Central memory CD8-positive, alpha-beta T cell (primary cell): ENCODE measurements at places on chromosomes 2 and 18.

- no peak for DNase-seq
These were observed 233.7 kb upstream of the SPOPL start for GRCh38 chr2:138267902-138268254.

- no peak for DNase-seq
These were observed 3.0 kb downstream of the SPATA3 start for GRCh38 chr2:230998882-230999281.

- DNase-seq: no peak
These were observed 29.4 kb downstream of the ITM2C start for GRCh38 chr2:230893841-230894781.

DNA sequence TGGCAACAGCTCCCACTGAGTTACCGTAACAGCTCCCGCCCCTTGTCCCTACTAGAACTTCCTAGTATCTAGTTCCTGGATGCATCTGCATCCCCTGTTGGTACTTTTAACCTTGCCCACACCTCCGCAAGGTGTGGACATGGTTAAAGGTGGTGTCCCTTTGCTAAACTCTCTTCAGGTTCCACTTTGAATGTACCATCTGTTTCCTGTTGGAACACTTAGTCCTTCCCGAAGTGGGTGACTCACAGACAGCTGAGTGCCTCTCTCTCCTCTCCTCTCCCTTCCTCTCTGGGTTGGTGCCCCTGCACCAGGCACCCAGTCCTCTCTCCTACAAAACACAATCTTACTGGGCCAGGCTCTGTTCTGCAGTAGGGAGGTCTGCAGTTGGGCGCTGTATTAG lies 19.6 kb upstream of the REL start:
- no peak for DNase-seq

DNA sequence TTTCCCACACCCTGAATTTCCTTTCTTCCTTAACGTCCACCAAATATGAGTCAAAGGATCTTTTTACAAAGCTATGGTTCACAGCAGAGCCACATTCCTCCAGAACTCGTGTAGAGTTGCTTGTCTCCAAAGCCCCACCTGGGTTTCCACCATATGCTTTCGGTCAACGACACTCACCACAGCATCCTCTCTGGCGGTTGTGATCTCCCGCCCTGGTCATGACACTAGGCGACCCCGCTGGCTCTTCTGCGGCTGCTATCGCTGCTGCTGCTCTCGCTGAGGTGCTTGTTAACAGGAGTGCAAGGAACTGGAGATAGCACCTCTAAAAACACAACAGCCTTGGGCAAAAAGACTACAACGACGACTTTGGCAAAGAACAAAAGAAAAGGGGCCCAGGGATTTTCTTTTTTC lies 340 bp downstream of the SLC40A1 start:
- DNase-seq: no peak

- DNase-seq: no peak
These were observed 609 bp upstream of the ZNF2 start for GRCh38 chr2:95165030-95165370.

- no peak for DNase-seq
These were observed 20.0 kb upstream of the CXCR4 start for GRCh38 chr2:136137982-136138381.

DNA sequence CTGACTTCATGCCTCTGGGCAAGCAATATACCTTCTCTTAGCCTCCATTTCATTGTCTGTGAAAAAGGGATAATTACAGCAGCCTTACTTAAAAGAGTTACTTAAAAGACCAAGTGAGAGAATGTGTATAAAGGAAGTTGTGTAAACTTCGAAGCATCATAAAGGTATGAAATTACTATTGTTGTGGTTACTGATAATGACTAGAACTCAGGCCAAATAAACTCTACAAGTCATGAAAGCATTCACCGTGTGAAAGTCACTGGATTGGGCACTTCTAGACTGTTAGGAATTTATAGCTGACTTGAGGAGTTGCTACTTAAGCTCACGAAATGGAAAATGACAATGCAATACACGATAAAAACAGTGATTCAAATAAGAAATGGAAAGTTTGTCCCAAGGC lies 67.4 kb upstream of the HAAO start:
- no peak for DNase-seq

DNA sequence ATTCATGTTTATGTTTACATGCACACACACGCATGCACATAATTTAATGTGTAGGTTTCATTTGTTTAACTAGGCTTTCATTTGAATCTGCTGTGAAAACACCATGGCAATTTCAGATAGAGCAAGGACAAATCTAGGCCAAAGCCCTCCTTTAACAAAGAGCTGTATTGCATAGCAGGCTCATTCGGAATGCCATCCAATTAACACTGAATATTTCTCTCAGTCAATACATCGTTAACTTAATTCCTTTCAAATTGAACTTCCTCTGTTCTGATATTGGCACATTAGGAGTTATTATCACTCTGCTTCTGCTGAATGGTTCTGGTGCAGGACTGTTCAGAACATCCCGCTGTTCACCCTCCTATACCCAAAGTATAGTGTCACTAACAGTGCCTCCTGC lies 435.1 kb upstream of the CDH20 start:
- DNase-seq: no peak

- DNase-seq: no peak
These were observed 56.4 kb downstream of the NRXN1 start for GRCh38 chr2:50975546-50975945.

DNA sequence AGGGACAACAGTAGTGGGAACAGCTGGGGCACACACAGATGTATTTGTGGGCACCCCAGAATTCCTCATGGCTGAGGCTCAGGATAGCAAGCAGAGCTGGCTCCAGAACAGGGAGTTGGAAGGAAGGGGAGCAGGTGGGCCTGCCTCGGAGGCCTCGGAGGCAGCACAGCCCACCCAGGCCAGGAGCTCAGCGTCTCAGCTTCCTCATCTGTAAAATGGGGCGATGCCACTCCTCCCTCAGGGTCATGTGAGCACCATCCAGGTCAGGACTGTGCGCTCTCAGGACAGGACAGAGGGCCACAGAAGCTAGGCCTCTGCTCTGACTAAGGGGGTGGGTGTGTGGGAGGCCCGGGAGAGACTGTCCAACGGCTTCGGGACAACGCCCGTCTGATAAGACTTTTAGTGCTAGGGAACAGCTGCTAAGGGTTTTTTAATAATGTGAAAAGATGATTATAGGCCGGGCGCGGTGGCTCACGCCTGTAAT lies 106.2 kb downstream of the HDAC4 start:
- no peak for DNase-seq

GRCh38 chr18:24704946-24705630 lies 244.7 kb downstream of the HRH4 start:
- no peak for DNase-seq

GRCh38 chr2:36489281-36489680 lies 108.7 kb downstream of the FEZ2 start:
- DNase-seq: no peak

DNA sequence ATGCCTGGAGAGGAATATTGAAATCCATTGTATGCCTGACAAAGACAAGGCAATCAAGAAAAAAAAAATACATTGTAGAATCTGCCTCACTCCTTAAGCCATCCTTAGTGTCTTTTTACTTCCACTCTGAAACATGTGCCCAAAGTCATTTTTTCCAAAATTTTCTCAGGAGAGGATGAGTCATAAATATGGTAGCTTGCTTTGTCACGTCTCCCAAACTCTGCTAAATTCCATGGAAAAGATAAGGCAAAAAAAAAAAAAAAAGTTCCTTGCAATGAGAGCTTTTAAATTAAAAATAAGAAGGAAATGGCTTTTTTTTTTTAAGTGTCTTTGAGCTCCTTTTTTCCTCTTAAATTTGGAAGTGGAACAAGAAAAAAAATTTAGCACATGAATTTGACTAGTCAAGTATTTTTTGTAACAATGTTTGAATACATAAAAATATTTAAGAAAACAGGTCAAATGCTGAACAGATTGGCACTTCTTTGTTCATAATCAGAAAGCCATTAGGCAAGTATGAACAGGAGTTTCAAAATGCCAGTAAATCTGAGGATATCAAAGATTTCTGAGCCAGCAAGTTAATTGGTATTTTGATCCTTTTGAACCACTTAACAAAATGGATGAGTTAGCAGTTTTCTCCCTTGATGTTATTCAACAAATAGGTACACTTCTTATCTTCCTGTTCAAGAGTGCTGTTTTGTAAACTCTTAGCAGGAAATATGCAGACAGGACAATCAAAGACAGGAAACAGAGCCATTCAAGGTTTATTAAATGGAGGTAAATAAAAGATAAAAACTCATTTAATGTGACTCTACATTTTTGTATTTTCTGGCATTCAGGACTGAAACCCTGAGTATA lies 247.3 kb upstream of the SP5 start:
- no peak for DNase-seq

- no peak for DNase-seq
These were observed 58.4 kb downstream of the TXNL1 start for GRCh38 chr18:56580026-56580425.

GRCh38 chr2:23597687-23598086 lies 212.7 kb downstream of the KLHL29 start:
- DNase-seq: no peak

- DNase-seq: no peak
These were observed 8.6 kb upstream of the ST6GAL2 start for GRCh38 chr2:106894545-106894944.

- DNase-seq: no peak
These were observed 10.9 kb downstream of the POLI start for GRCh38 chr18:54280220-54280569.

GRCh38 chr18:306608-307255 lies 38.9 kb upstream of the THOC1 start:
- no peak for DNase-seq

- DNase-seq: no peak
These were observed 818.9 kb upstream of the ACVR2A start for GRCh38 chr2:147025646-147026585.

- DNase-seq: no peak
These were observed 18.0 kb downstream of the PTPN18 start for GRCh38 chr2:130373808-130374365.

DNA sequence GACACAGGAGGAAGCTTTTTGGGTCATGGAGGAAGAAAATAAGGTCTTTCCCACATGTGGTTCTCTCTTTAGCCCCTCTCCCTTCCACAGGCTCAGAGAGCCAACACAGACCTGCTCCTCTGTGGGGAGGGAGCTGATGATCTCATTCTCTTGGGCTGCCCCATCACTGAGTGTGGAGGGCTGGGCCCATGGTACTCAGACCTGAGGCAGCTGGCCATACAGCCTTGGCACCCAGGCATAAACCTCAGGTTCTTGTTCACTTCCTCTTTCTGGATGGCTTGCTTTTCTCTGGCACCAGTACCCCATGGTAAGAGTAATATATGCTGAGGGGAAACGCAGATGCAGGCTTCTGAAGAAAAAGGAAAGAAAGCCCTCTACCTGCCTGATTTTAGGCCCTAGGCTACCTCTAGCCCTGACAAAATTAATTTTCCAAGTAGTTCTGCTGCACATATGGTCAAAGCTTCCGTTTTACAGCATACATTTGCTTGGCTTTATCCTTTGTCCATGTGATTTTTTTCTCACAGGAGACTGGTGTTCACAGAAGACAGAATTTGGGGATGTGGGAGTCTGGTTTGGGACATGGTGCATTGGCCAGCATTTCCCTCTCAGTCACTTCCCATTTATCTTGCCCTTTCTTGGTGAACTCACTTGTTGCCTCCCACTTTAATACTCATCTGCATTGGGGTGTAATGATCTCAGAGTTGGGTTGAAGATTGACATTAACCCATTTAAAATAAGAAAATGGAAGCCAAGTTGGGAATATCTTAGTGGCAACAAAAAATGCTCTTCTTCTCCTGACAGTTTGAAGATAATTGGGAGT lies 11.1 kb downstream of the DHRS9 start:
- no peak for DNase-seq

DNA sequence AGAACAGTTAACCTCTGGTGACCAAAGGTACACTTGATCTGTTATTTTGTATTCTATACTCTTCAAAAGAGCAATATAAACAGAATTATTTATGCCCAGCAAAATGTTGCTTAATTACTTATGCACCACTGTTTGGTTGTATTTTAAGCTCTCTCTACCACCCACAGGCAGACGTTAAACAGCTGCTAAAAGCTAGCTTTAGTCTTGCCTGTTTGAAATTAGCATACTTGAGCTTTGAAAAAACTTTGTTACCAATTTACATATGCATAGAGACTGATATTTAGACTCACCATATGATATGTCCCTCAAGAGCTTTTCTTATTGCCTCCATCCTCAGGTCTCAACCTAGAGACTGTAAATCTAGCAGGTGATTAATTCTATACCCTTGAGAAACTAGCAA lies 426.9 kb downstream of the NR4A2 start:
- no peak for DNase-seq

- DNase-seq: no peak
These were observed 333.0 kb upstream of the SLC14A2 start for GRCh38 chr18:45282101-45282812.

GRCh38 chr2:58594175-58594574 lies 353.1 kb upstream of the FANCL start:
- DNase-seq: no peak

- DNase-seq: no peak
These were observed 78.8 kb upstream of the NEDD4L start for GRCh38 chr18:57965246-57965645.

- DNase-seq: no peak
These were observed 156.8 kb downstream of the THADA start for GRCh38 chr2:43438858-43439655.

- no peak for DNase-seq
These were observed 47.2 kb downstream of the MEP1B start for GRCh38 chr18:32237049-32237448.

- DNase-seq: no peak
These were observed 183.4 kb upstream of the SETBP1 start for GRCh38 chr18:44497311-44497710.

DNA sequence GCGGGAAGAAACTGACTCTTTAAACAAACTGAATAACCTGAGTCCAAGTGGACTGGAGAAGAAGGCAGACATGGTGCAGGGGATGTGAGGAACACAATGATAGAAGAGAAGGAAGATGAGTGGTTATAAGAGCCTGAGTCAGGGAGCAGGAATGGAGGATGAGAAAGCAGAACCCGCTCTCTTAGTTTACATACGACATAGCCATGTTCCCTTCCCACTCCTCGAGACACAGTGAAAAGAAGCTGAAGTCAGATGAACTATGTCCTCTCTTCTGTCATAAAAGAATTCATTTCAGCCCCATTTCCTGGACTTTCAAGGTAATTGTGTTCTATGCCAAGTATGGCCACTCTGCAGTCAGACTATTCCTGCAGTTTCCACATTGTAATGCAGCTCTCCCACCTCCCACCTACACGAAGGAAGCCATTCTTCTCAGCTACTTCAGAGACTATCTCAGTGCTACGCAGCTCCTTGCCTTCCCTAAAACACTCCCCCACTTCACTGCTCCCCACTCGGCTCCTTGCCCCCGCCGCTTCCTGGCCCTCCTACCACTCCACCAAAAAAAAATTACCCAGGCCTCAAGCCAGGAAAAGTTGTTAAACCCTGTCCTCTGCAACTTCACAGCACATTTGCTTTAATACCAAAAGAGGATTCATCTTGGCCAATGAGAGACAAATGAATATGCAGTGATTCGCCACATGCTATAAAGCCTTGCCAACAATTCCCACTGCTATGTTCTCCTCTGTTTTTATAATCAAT lies 323.4 kb upstream of the EPHA4 start:
- DNase-seq: no peak

- no peak for DNase-seq
These were observed 74.3 kb upstream of the MMADHC start for GRCh38 chr2:149661844-149662243.
